Neural progenitor cell (in vitro differentiated cells): ENCODE measurements at places on chromosomes 7 and 10. TPM values are rescaled to one million over a fixed set of nuclear protein-coding genes. Genes with fewer than 3 reads are reported as not detected.

- H3K36me3 ChIP-seq = no peaks in the 10 kb centered on the region
- H3K4me1 ChIP-seq = peaks cover 17% of the 10 kb centered on the region
- no peaks in the 10 kb centered on the region for H3K27me3 ChIP-seq
- peak; percentile 16 for DNase-seq
Measured at GRCh38 chr10:59319854-59320253, 42.5 kb downstream of the FAM13C start.

GRCh38 chr7:90621125-90621746, 25.1 kb downstream of the CDK14 start:
- H3K27me3 ChIP-seq = no peaks in the 10 kb centered on the region
- H3K36me3 ChIP-seq = no peaks in the 10 kb centered on the region
- peak overlapping the region; percentile 76 for H3K27ac ChIP-seq
- peaks cover 68% of the 10 kb centered on the region for H3K4me1 ChIP-seq
- DNase-seq = no peak

DNA sequence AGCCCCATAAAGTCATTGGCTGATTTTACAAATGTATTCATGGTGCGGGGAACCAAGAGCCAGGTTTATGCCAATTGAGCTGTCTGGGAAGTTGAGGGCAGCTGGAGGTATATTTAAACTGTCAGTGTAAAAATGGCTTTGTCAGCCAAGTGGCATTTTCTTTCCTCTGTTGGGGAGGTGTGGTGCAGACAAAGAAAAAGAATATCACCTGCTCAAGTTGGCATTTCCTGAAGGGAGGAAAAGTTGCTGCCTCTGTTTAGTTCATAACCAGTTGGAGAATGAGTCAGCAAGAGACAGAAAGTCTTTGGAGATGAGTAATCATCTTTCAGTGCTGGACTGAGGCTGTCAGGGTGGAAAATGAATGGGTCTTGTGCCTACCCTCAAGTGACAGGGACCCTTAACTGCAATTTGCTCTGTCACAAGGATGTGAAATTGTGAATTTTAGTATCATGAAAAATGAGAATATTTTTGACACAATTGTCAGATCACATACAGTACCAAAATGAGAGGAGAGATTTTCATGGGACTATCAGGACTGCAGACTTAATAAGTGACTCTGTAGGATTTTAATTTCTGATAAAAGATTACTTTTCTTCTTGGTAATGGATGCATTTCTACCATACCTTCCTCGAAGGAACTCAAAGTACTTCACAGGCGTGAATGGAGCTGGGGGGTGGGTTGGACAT, 137.3 kb downstream of the ANLN start:
- H3K27me3 ChIP-seq = no peaks in the 10 kb centered on the region
- H3K27ac ChIP-seq = no peak overlapping the region
- no peaks in the 10 kb centered on the region for H3K36me3 ChIP-seq
- no peak overlapping the region for H3K4me3 ChIP-seq
- DNase-seq = no peak

DNA sequence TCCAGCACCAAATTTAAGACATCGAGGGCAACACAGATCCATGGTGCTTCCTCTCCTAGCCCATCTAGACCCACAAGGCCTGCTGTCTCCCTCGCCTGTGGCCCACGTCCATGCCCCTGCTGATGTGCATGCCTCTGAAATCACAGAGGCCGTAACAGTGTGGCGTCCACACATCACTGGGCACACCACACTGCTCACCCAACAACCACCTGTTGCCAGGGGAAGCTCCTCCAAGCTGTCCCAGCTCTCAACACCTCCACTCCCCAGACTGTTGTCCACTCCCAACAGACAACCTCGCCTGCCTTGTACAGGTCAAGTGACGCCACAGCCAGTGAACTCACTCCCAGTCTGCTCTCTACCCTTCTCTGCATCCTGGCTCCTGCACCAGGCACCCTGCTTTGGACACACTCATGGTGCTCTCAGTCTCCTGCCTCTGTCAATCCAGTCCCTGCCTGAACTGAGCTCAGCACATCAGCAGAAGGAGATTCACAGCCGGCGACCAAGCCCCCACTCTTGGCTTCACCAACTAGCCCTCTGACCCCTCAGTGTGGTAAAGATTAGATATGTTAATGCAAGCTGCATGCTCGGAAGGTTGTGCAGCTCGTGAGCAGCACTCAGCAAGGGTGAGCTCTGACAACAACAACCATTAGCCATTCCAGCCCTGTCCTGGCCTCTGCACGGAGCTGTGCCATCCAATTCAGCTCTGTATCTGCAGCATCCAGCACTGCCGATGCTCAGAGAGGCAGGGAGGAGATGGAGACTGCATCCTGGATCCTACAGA, 197.0 kb downstream of the TNS3 start:
- no peak overlapping the region for H3K4me3 ChIP-seq
- H3K4me1 ChIP-seq = peaks cover 16% of the 10 kb centered on the region
- H3K27me3 ChIP-seq = no peaks in the 10 kb centered on the region
- H3K27ac ChIP-seq = no peak overlapping the region
- H3K36me3 ChIP-seq = no peaks in the 10 kb centered on the region
- no peak for DNase-seq

DNA sequence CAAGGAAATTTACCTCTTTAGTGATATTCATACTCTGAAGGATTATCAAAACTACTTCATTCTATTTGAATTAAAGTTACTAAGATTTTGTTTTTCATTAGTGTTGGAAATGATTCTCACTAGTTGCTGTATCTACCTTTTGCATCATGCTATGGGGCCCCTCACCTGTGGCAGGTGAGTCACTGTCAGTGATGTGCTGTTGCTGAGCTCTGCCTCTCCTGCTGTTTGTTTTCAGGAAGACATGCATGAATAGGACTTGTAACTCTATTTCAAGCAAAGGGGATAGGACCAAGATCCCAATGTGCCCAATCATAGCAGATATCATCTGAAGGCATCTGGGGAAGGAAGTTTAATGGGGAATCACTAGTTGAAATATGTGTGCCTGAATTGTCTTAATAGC, 57.4 kb upstream of the AGR3 start:
- H3K4me3 ChIP-seq = no peak overlapping the region
- no peaks in the 10 kb centered on the region for H3K4me1 ChIP-seq
- H3K36me3 ChIP-seq = no peaks in the 10 kb centered on the region
- H3K27ac ChIP-seq = no peak overlapping the region
- no peaks in the 10 kb centered on the region for H3K27me3 ChIP-seq
- DNase-seq = no peak

GRCh38 chr10:71737001-71737833, 17.6 kb upstream of the C10orf105 start:
- no peaks in the 10 kb centered on the region for H3K36me3 ChIP-seq
- no peak overlapping the region for H3K27ac ChIP-seq
- H3K27me3 ChIP-seq = no peaks in the 10 kb centered on the region
- H3K4me3 ChIP-seq = no peak overlapping the region
- peaks cover 10% of the 10 kb centered on the region for H3K4me1 ChIP-seq
- DNase-seq = no peak

DNA sequence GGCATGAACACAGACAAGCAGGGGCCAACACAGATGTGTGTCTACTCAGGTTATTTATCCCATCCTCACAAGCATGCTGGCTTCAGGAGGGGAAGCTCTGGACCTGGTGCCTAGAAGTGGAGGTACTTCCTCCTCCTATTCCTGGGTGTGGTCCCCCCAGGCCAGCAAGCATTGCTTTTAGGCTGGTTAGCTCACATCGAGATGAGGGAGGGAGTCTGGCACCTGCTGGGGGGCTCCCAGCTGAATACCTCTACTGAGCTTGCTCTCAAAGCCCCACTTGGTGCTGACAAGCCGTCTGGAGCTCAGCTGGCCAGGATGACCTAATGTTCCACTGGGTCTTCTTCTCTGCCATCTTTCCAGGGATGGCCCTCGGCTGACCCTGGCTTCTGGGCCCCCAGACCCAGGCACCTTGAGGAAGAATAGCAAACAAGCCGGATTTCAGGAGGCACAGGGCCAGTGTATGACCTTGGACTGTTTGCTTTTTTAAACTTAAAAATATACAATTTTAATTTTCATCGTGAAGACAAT, 26.8 kb downstream of the FAM241B start:
- H3K4me3 ChIP-seq = no peak overlapping the region
- H3K36me3 ChIP-seq = no peaks in the 10 kb centered on the region
- no peak overlapping the region for H3K27ac ChIP-seq
- no peak for DNase-seq
- no peaks in the 10 kb centered on the region for H3K27me3 ChIP-seq
- H3K4me1 ChIP-seq = peaks cover 29% of the 10 kb centered on the region

GRCh38 chr7:130894146-130894908, 160.3 kb upstream of the KLF14 start:
- no peak for DNase-seq
- H3K36me3 ChIP-seq = no peaks in the 10 kb centered on the region
- H3K27ac ChIP-seq = no peak overlapping the region
- no peaks in the 10 kb centered on the region for H3K27me3 ChIP-seq
- no peak overlapping the region for H3K4me3 ChIP-seq

DNA sequence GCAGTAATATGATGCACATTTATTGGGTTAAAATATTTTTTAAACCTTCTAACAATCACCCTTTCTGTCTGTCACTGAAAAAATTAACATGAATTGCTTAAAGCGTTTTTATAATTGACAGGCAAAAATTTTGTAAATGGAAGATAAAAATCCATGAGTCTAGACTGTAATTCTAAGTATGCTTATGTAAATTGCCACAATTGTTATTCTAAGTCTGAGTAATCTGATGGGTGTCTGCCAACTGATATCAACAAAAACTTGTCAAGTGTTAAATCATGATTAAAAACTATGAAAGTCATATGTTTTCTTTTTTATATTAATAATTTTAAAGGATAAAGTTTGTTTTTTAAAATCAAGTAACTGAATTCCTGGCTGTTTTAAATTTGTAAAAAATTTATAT, 208.2 kb downstream of the CDK14 start:
- peaks cover 4% of the 10 kb centered on the region for H3K36me3 ChIP-seq
- no peak overlapping the region for H3K4me3 ChIP-seq
- H3K4me1 ChIP-seq = no peaks in the 10 kb centered on the region

GRCh38 chr7:63925626-63926460, 72.8 kb upstream of the ZNF722 start:
- H3K4me1 ChIP-seq = no peaks in the 10 kb centered on the region
- H3K4me3 ChIP-seq = no peak overlapping the region
- H3K36me3 ChIP-seq = no peaks in the 10 kb centered on the region

- DNase-seq = no peak
- no peaks in the 10 kb centered on the region for H3K27me3 ChIP-seq
- peaks cover 24% of the 10 kb centered on the region for H3K4me1 ChIP-seq
- H3K27ac ChIP-seq = no peak overlapping the region
- no peaks in the 10 kb centered on the region for H3K36me3 ChIP-seq
- H3K4me3 ChIP-seq = no peak overlapping the region
Measured at GRCh38 chr10:22564060-22564459, 150.3 kb downstream of the PIP4K2A start.

GRCh38 chr10:44689368-44689767, 221.8 kb upstream of the TMEM72 start:
- H3K36me3 ChIP-seq = no peaks in the 10 kb centered on the region
- H3K4me3 ChIP-seq = no peak overlapping the region
- no peak overlapping the region for H3K27ac ChIP-seq

The ASB10 gene
- total RNA-seq = not detected in 2 replicates

DNA sequence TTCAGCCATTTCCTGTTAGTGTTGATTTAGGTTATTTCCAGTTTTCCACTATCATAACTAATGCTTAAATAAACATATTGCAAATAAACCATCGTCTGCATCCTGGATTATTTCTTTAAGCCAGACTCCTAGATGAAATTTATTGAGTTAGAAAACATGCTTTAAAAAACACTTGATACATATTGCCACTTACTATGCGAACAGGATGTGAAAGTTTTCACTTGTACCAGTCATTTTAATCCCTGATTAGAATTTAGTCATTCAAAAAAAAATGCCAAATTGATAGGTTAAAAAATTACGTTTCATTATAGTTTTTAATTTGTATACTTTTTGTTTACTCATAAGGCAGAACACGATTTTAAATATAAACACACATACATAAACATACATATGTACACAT, 309.6 kb downstream of the RNLS start:
- H3K4me1 ChIP-seq = no peaks in the 10 kb centered on the region
- no peak overlapping the region for H3K27ac ChIP-seq
- no peaks in the 10 kb centered on the region for H3K27me3 ChIP-seq
- DNase-seq = no peak

- no peaks in the 10 kb centered on the region for H3K36me3 ChIP-seq
- no peak overlapping the region for H3K27ac ChIP-seq
- no peak for DNase-seq
- H3K4me1 ChIP-seq = no peaks in the 10 kb centered on the region
- no peak overlapping the region for H3K4me3 ChIP-seq
Measured at GRCh38 chr10:5523796-5524574, 776 bp upstream of the CALML3 start.

- H3K4me1 ChIP-seq = peaks cover 28% of the 10 kb centered on the region
- H3K4me3 ChIP-seq = no peak overlapping the region
Measured at GRCh38 chr10:110394898-110395297, 90.2 kb upstream of the SMNDC1 start.

GRCh38 chr7:33832271-33832721, 73.0 kb upstream of the BMPER start:
- peaks cover 10% of the 10 kb centered on the region for H3K4me1 ChIP-seq
- no peaks in the 10 kb centered on the region for H3K36me3 ChIP-seq
- no peak overlapping the region for H3K27ac ChIP-seq
- H3K4me3 ChIP-seq = no peak overlapping the region
- peak; percentile 38 for DNase-seq
